RWPE2 (cell line): ENCODE measurements at places on chromosomes 2 and 18.

- DNase-seq, result no peak
These were observed 24.3 kb downstream of the OSBPL1A start for GRCh38 chr18:24373328-24373727.

DNA sequence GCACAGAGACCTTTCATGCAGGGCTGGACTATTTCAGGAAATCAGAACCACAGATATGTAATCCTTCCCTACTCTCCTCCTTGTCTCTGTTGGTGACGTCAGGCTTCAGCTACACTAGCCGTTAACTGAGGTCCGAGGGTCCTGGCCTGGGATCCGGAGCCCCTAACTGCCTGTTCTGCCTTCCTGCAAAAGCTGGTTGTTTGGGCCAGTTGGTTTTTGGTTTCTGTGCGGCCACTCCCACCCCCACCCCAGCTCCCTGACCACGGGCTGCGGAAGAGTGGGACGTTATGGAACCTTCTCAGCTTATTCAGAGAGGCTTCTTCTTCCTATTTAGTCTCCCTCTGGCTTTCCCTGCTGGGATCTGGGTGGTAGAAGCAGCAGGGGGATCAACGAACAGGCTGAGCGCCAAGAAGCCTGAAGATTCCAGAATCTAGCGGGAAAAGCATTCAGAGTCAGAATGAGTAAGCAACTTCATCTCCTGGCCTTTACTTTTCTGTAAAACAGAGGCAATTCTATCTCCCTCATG lies 49.3 kb upstream of the ROCK2 start:
- no peak for DNase-seq

DNA sequence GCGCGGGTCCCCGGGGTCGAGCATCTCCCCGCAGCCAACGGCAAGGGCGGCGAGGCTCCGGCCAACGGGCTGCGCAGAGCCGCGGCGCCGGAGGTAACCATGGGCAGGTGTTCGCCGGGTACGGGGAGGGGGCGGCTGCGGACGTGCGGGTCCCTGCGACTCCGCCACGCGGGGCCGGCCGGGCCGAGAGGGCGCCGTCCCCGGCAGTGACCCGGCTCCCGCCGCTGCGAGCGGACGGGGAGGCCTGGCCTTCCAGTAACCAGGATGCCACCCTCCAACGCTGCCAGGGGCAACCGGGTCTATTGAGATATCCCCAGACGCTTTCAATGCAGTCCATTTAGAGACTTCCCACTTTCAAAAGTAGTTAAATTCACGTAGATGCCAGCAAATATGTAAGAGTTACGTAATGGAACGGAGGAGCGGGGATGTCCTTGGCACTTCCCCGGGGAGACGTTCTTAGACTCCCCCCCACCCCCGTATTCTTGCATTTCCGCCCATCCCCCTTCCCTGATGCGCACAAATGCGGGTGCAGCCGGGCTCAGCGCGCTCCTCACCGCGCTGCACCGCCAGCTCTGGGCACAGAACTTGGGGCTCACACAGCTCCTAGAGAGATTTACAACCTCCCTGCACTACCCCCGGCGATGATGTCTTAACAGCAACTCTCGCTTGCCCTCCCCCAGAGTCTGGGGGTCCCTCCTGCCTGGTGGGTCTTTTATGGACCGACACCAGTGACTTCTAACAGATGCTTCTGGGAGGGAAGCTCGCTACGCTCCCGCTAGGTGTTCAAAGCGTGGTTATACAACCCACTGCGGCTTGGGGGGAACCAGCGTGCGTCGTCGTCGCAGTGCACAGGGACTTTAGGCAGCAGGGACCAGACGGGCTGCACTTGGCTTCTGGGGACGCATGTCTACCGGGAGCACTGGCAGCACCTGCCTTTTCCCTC lies 657 bp downstream of the SGPP2 start:
- no peak for DNase-seq

DNA sequence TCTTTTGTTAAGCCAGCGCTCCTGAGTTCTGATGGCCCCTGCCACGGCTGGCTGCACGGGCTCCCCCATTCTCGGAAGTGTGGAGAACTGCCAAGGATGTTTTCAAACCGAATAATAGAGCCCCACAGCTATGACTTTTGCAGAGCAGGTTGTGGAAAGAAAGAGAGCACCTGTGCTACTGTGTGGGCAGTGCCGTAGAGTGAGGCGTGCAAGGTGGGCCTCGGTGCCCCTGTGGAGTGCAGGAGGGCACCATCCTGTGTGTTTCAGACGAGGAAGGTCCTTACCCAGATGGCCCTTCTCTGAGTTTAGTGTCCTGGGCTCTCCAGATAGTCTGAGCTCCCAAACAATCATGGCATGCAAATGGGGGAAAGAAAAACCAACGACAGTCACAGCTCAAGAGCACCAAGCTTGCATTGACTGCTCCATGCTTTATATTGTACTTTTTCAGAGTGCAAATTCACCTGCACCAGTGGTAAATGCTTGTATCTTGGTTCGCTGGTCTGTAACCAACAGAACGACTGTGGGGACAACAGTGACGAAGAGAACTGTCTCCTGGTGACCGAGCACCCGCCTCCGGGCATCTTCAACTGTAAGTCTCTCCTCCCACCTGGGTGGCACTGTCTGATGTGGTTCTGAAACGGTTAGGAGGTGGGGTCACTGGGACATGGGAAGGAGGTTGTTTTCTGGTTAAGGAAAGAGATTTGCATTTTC lies 219.4 kb downstream of the LDLRAD4 start:
- no peak for DNase-seq

DNA sequence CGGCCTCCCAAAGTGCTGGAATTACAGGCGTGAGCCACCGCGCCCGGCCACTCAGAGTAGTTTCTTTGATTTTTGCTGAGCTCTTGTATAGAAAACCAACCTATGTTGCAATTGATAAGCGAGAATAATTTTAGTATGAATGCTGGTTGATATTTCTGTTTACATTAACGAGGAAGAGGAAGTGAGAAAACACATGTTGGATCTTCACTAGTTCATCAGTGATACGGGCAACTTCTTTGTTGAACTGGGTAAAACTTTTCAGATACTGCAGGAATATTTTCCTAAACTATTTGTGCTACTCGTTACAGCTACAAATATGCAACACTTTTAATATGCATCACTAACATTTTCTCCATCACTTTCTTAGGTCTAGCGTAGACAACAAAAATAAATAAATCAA lies 67.9 kb upstream of the SLC25A52 start:
- no peak for DNase-seq

GRCh38 chr2:179825494-179825893 lies 35.9 kb downstream of the ZNF385B start:
- no peak for DNase-seq

GRCh38 chr18:13487237-13487636 lies 239.1 kb downstream of the FAM210A start:
- no peak for DNase-seq

DNA sequence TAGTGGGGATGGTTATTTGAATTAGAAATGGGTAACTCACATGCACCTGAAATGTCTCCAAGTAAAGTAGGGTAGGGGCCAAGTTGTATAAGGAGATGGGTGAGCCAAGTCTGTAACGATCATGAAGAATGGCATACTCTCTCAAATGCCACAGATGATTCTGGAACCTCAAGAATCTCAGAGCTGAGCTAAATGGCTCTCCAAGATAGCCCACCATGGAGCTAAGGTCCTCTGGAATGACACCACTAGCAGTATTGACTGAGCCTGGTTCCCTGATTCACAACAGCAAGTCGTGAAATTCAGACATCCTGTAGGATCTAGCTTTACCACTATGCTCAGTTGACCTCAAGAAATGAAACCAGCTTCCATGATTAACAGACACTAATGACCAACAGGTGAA lies 115.9 kb upstream of the EPAS1 start:
- DNase-seq, result no peak

DNA sequence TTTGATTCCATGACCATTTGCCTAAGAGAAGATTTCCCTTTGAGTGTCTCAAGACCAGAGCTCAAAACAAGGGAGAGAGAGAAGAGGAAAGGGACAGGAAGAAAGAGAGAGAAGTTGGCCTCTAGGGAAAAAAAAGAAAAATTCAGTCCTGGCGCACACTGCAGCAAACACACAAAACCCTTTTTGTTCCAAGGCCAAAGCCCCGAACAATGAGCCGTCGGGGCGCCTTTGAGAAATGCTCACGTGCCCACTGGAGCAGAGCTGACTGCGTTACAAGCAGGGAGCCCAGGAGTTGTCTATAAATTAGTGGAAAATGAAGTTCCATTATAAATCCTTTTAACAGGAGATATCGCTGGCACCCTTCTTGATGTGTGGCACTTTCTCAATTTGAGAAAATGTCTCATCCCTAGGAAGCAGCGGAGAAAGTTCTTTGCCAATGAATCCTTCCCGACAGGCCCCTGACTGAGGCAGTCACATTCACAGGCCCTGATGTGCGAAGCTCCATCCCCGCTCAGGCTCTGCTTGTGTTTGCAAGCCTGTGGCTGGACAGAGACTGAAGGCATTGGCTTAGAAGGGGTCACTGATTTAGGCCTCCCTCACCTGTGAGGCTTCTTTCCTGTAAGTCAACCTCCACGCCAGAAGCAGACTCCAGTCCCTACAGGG lies 32.1 kb upstream of the NCKAP5 start:
- no peak for DNase-seq

DNA sequence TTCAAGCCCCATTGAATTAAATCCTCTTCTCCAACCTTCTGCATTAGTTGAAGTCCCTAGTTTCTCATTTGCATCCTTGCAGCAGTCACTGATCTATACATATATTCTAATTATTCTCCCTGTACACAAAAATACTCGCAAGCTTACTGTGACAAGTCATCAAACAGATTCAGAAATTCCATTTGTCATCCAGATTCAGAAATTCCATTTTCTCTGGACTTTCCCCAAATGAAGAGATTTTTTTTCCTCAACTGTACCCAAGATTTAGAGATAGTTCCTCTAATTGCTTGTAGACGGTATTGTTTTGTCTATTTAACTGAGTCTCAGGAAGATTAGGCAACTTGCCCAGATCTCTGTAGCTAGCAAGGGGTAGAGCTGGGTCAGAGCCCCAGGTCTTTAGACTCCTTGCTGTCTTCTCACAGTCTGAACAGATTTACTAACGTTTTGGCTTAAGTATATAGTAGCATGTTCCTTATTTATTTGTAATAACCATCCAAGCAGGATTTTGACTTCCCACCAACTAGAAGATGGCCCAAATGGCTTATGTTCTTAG lies 34.2 kb downstream of the RAB12 start:
- DNase-seq, result no peak
